ENCODE measurements at places on chromosomes 11 and 22. TPM values are rescaled to one million over a fixed set of nuclear protein-coding genes. Genes with fewer than 3 reads are reported as not detected.

DNA sequence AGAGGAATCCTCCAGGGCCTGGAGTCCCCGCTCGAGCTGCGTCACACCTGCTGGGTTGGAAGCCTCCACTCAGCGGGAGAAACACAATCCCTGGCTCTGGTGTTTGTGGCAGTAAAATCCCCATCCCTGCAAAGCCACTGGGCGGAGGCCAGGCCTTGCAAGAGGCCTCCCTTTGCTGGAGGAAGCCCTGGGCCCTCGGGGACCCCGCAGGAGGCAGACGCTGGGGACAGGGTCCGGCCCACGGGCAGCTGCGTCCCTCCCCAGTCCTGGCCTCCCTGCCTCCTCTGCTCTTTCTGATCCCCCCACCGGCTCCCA is 194.7 kb downstream of the BRD1 start:
- DNase-seq, result peak; percentile 25

GRCh38 chr11:72303179-72303578 is 59.2 kb upstream of the PHOX2A start:
- no peak for DNase-seq

DNA sequence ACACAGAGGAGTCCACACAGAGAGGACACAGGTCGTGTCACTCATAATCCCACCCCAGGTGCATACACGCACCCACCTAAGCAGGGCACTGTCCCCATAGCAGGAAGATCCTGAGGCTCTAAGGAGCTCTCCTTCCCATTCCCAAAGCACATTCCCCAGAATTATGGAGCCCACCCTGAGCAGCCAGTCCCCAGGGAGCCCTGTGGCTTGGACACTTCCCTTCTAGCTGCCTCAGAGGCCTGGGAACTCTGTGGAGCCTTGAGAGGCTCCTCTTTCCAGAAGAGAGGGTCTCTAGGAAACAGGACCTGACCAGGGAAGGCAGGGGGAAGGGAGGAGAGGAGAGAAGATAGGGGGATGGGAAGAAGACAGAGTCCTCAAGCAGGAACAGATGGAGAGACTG is 29.8 kb downstream of the ARHGEF17 start:
- no peak for DNase-seq

- DNase-seq, result no peak
Measured at GRCh38 chr11:117457031-117457785, 129.6 kb downstream of the CEP164 start.

DNA sequence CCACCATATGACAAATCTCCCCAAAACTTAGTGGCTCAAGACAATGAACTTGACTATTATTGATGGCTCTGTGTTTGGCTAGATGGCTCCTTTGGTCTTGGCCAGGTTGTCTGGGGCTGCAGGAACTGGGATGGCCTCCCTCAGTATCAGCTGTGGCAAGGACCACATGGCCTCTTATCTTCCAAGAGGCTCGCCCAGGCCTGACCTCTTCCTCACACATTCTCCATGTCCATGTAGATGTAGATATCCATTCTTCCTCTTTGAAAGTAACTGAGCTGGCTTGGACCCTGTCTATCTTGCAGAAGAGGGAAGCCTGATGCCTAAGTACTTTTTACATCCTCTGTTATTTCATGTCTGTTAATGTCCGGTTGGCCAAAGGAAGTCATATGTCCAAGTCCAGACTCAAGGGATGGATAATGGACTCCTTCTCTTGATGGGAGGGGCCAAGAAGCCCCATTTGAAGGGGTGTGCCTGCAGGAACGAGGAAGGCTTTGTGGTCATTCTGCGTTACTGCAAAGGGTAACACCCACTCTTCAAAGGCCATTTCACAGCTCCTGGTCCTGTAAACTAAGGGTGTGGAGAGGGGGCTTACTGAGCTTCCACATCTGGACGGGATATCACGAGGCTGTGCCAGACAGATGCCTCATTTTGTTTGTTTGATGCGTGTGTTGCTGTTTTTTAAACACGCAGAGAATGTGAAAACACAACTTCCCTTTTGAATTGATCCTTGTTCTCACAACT is 87.1 kb downstream of the GRIK4 start:
- no peak for DNase-seq

- no peak for DNase-seq
Measured at GRCh38 chr11:28632338-28632737, 524.1 kb downstream of the METTL15 start.

- no peak for DNase-seq
Measured at GRCh38 chr22:37023743-37024338, 4.3 kb downstream of the MPST start.

- no peak for DNase-seq
Measured at GRCh38 chr11:44067266-44067665, 1.2 kb downstream of the ACCS start.

DNA sequence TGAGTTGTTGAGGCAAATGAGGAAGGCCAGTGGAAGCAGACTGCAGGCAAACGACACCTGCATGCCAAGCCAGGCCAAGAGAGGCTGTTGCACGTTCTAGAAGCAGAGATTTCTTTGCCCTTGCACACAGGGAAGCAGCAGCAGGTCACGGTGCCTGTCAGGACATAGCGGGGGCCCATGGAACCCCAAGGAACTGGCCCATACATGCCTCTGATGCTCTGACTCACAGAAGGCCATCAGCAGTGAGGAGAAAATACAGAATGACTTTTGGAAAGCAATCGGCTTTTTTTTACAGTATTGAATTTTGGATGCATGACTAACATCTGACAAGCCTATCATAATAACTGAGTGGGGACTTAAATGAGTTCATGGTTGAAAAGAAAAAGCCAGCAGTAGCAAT is 123.9 kb downstream of the MPPED1 start:
- DNase-seq, result no peak

DNA sequence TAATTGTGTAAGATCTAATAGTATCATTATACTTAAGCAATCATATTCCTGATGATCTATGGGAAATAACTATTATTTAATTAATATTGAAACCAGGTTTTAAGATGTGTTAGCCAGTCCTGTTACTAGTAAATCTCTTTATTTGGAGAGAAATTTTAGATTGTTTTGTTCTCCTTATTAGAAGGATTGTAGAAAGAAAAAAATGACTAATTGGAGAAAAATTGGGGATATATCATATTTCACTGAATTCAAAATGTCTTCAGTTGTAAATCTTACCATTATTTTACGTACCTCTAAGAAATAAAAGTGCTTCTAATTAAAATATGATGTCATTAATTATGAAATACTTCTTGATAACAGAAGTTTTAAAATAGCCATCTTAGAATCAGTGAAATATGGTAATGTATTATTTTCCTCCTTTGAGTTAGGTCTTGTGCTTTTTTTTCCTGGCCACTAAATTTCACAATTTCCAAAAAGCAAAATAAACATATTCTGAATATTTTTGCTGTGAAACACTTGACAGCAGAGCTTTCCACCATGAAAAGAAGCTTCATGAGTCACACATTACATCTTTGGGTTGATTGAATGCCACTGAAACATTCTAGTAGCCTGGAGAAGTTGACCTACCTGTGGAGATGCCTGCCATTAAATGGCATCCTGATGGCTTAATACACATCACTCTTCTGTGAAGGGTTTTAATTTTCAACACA is 6.4 kb downstream of the BIRC3 start:
- no peak for DNase-seq

DNA sequence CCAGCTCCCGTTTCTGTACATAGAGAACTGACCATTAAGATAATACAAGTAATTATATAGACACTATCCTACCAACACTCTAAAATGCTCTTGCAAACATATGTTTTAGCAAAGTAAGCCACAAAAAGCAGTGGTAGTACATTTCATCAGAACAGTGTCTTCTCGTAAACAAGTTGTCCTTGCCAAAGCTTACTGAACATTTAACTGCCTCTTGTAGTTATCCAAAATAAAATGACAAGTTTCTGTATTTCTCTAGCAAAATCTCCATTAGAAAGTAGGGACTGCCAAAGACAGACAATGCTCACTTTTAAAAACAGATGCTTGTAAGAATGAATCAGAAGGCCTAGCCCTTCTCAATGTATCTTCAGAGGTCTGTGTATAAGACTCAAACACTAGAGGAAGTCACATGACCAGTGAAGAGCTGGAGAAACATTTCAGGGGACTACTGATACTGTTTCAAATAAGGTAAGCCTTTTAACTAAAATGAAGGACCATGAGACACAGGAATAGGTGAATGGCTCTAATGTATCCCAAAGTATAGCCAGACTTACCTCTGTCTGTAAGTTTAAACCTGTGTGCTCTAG is 7.8 kb upstream of the ZC3H12C start:
- DNase-seq, result no peak

GRCh38 chr22:29459773-29460172 is 20.2 kb upstream of the NEFH start:
- DNase-seq, result no peak

OTOG gene
- total RNA-seq, result not detected

FAM227A gene
- total RNA-seq, result 1.0 TPM

SPDYC gene
- total RNA-seq, result not detected
